Ovary (tissue), 10 donors: ENCODE measurements at places on chromosomes 1 and 21.

- DNase-seq, result peak; percentile 73
These were observed at the start of gene SUSD4 for GRCh38 chr1:223363856-223364684. TSS of gene SUSD4 (minus strand) at chr1:223364176. CDS start at chr1:223363425, 751 bp downstream.

DNA sequence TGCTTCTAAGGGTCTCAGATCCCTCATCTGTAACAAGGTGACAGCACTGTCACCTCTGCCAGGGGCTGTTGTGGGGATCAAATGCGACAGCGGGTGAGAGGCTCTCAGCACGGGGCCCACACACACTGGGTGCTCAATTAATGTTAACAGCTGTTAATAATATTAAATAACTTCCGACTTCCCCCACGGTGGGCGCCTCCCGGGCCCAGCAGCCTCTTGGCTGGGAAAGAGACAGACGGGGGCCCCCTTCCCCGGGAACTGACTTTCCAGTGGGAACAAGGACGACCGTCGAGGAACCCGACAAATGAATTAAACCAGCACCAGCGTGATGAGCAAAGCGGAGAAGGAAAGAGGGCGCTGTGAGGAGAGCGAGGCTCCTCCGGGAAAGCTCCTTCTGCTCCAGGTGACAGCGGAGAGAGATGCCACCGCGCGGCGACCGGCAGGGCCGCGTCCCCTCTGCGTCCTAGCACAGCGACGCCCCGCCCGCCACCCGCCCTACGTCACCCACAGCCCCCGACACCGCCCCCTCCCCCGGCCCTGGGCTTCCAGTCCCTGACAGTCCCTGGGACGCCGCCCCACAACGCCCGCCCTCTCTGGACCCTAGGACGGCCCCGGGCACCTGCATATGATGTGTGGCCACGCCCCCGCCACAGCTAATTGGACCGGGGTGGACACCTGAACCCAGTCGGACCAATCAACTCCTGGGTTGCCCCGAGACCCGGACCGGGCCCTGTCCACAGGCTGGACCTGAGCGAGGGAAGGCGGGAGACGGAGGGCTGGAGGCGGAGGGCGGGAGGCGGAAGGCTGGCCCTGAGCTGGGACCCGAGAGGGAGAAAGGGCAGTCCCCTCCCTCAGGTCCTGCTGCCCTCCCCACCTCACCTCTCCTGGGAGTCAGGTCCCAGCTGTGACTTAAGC lies 38.2 kb downstream of the MATN1 start:
- no peak for DNase-seq

GRCh38 chr1:19564366-19564765 lies 79.0 kb upstream of the CAPZB start:
- DNase-seq, result no peak

DNA sequence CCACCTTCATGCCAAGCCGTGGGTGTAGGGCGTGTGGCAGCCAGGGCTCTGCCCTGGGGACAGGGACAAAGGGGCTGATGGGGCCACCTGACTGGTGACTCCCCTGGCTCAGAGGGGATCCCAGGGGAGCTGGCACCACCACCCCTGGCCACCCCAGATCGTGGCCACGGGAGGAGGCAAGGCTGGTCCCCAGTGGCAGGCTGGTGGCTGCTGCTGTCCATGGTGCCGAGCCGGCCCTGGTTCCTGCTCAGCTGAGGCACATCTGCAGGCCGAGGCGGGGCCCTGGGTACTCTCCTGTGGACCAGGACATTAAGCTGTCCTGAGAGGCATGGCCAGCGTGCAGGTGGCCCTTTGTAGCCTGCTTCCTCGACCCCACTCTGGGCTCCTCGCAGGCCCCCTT lies 6.5 kb downstream of the PLCH2 start:
- no peak for DNase-seq

DNA sequence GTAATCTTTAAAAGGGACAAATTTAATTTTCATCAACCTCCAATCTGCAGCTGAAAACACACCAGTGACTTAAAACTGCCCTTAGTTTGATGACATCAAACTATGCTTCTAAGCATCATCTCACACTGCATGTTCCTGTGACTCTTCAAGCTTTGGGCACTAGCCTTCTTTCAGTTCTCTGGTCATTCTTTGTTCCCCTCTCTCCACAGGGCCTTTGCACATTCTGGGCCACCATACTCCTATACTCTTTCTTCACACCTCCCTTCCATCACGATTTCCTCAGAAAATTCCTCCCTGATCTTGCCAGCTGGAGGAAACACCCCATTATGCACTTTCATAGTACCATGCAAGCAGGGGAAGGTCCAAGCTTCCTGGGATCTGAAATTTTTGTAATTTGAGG lies 77.6 kb upstream of the ZNF326 start:
- no peak for DNase-seq

- no peak for DNase-seq
These were observed 1.7 kb upstream of the GADD45A start for GRCh38 chr1:67683316-67683715.

DNA sequence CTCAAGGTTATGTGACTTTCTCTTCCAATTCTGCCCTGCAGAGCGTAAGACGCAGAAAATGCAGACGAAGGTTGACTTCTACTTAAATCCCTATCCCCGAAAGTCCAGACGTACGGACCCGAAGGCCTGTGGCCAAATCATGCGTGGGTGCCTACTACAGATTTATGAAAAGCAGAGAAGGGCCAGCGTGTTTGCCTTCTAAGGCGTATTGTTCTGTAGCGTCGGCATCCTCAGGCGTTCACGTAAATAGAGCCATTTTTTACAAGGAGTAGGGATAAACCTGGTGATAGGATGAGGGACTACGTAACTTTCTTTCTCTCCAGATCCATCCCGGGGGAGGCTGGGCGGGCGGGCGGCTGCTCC lies 222 bp upstream of the GIPC2 start:
- peak; percentile 23 for DNase-seq

- no peak for DNase-seq
These were observed 1.1 kb downstream of the TOR3A start for GRCh38 chr1:179082999-179083335.

- DNase-seq, result no peak
These were observed 126.8 kb downstream of the HIVEP3 start for GRCh38 chr1:41791667-41792484.

- DNase-seq, result no peak
These were observed 28.9 kb upstream of the GPR137B start for GRCh38 chr1:236113324-236114032.
